GM23248 (cell line): ENCODE measurements at places on chromosomes 5 and 9. TPM values are rescaled to one million over a fixed set of nuclear protein-coding genes. Genes with fewer than 3 reads are reported as not detected.

The ZNF608 gene
- 2.1 and 2.4 TPM in 2 replicates for total RNA-seq

The OR1Q1 gene
- total RNA-seq: not detected in 2 replicates

The RAD50 gene
- total RNA-seq: 17.7 and 21.5 TPM in 2 replicates

The ABO gene
- total RNA-seq: not detected in 2 replicates

The CDC20B gene
- not detected in 2 replicates for total RNA-seq

DNA sequence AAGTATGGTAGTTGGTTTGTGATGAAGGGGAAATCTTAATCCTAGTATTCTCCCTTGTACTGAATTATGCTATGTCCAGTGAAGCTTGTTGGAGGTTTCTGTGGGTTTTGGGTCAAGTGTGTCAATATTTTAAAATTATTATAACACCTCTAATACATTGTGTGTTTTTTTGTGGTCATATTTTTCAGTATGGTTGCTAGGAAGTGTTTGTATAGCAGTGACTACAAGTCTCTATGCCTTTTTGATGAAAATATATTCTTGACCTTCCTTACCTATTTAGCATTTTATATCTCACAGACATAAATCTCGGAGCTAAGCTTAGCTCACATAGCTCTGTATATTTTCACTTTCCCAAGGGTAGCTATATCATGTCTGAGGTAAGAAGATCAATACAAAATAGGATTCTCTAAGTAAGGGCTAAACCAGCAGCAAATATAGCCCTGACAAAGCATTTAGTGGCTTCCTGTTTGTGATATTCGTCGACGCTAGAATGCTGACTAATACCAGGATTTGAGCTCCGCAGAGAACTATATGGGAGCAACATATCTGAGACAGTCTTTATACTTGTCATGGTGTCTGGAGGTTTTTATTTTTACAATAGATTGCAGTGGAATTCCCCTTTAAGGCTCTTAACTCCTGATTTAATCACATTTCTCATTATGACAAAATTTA is 82.3 kb downstream of the MACIR start:
- DNase-seq: peak; percentile 30
- no peak overlapping the region for H3K27ac ChIP-seq
- no peaks in the 10 kb centered on the region for H3K4me1 ChIP-seq
- no peaks in the 10 kb centered on the region for H3K27me3 ChIP-seq
- H3K36me3 ChIP-seq: no peaks in the 10 kb centered on the region

DNA sequence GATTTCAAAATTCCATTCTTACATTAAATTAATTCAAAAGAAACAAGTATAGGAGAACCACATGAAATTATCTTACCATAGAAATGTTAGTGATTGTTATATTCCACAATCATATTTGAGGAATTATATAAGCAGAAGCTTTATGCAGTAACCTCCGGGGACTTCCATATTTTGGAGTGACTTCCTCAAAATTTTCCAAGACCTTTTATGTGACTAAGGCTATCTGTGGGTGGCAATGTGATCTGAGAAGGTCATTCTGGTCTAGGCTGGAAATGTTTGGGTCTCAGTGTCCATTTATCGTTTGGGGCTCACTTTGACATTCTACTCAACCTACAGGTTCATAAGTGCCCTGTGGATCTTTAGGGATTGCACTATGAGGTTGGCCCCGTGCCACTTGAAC is 776.6 kb downstream of the CDH12 start:
- H3K27me3 ChIP-seq: no peaks in the 10 kb centered on the region
- no peak overlapping the region for H3K27ac ChIP-seq
- H3K36me3 ChIP-seq: no peaks in the 10 kb centered on the region
- no peaks in the 10 kb centered on the region for H3K4me1 ChIP-seq
- H3K4me3 ChIP-seq: no peak overlapping the region

GRCh38 chr5:116573279-116573701 is 1.3 kb downstream of the SEMA6A start:
- no peaks in the 10 kb centered on the region for H3K36me3 ChIP-seq
- H3K27me3 ChIP-seq: peaks cover 59% of the 10 kb centered on the region
- no peak overlapping the region; the same call in 1 of the 2 replicates for H3K4me3 ChIP-seq

- no peak overlapping the region for H3K4me3 ChIP-seq
- no peak for DNase-seq
- H3K4me1 ChIP-seq: no peaks in the 10 kb centered on the region
- no peaks in the 10 kb centered on the region for H3K36me3 ChIP-seq
Observed at GRCh38 chr5:94313696-94314095, 304.7 kb downstream of the KIAA0825 start.

GRCh38 chr9:121386442-121387175 is 16.6 kb upstream of the STOM start:
- H3K4me1 ChIP-seq: peaks cover 10% of the 10 kb centered on the region
- DNase-seq: no peak
- H3K4me3 ChIP-seq: no peak overlapping the region

- H3K4me3 ChIP-seq: no peak overlapping the region
- peaks cover 46% of the 10 kb centered on the region for H3K4me1 ChIP-seq
- no peaks in the 10 kb centered on the region for H3K36me3 ChIP-seq
- DNase-seq: peak; percentile 94
Observed at GRCh38 chr5:122099060-122099790, 21.2 kb upstream of the LOX start.
